ENCODE measurements at places on chromosomes 13 and 19. TPM values are rescaled to one million over a fixed set of nuclear protein-coding genes. Genes with fewer than 3 reads are reported as not detected.
A peak's percentile ranks its signal among the peaks of the same experiment; 100 is the strongest.

DNA sequence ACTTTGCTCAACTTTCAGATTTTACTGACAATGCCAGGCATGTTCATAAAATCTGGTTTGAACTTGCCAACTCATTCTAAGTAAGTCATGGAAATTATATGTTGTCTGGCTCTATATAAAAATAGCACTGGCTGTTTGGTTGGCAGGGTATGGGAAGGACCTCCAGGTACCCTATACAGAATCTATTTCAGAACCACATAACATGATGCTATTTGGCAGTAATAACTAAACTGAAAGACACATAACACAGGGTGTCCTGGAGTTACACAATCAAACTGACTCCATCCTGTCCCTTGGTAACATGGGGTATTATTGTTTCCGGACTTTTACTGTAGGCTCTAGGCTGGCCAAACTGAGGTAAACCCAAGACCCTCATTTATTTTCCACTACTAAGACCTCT, 248.8 kb downstream of the RGCC start:
- DNase-seq: no peak
- no peak overlapping the region for H3K4me3 ChIP-seq
- no peaks in the 10 kb centered on the region for H3K27me3 ChIP-seq
- H3K36me3 ChIP-seq: no peaks in the 10 kb centered on the region
- H3K27ac ChIP-seq: no peak overlapping the region

DNA sequence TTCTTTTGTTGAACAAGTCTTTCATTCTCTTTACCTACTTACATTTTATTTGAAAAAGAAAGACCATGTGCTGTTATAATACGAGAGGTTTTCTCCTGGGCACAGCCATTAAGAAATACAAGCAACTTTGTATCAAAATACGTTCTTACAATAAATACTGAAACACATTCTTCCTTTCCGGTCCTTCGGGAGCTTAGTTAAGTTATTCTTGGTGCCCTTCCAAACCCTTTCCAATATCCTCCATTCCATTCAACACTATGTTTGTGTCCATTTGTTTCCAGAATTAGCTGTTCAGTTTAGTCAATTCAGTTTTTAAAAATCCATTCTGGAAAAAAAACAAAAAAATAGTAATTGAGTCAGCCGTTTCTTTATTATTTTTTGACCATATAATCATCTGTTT, 746.8 kb upstream of the SLC10A2 start:
- H3K4me3 ChIP-seq: no peak overlapping the region
- DNase-seq: no peak
- H3K27me3 ChIP-seq: no peaks in the 10 kb centered on the region
- H3K27ac ChIP-seq: no peak overlapping the region

Gene FGF21
- total RNA-seq: not detected

Gene TICAM1
- total RNA-seq: 45.8 TPM

DNA sequence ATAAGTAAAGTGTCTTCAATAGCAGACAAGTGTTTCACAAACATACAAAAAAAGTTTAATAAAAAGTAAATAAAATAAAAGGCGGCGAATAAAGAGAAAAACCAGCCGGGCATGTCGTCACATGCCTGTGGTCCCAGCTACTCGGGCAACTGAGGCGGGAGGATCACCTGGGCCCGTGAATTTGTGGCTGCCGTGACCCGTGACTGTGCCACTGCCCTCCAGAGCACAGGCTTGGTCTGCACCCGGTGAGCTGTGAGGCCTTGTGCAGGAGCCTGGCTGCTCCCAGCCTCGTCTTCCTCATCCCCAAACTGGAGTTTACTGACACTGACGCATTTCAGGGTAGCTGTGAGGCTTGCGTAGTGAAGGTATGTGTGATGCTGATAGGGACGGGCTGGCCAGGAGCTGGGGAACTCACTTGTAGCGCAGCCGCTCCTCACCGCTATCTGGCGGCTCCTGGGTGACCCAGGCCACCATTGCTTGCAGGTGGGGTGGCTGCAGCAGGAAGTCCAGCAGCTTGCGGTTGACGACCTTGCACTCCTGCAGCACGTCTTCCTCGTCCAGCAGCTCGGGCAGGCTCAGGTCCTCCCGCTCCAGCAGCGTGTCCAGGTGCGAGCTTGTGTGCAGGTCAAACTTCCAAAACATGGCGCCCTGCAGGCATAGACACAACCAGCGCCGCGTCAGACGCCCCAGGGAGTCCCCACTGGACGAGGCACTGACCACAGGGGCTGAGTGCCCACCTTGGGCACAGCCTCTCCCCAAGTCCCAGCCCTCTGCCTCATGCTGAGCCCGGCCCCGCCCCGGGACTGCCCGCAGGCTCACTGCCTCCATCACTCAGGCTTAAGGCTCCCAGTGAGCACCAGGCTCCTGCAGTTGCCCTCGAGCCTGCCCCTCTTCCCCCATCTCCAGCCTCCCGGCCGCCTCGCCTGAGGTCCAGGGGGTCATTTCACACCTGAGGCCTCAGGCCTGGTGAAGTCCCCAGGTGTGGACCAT, 12.1 kb downstream of the PPP6R1 start:
- no peak overlapping the region for H3K27ac ChIP-seq
- DNase-seq: no peak
- no peaks in the 10 kb centered on the region for H3K4me1 ChIP-seq

Gene ELL
- 18.9 TPM for total RNA-seq

Gene VWA8
- total RNA-seq: 27.7 TPM

GRCh38 chr13:39935155-39935554, 279.7 kb downstream of the COG6 start:
- no peaks in the 10 kb centered on the region for H3K4me1 ChIP-seq
- H3K27me3 ChIP-seq: no peaks in the 10 kb centered on the region
- DNase-seq: no peak
- no peak overlapping the region for H3K4me3 ChIP-seq
- H3K27ac ChIP-seq: no peak overlapping the region
- no peaks in the 10 kb centered on the region for H3K36me3 ChIP-seq

GRCh38 chr19:41876847-41877832, at the start of gene CD79A:
CD79A (plus strand) TSS chr19:41877279; CDS start chr19:41877305, 26 bp downstream.
- no peaks in the 10 kb centered on the region for H3K27me3 ChIP-seq
- no peaks in the 10 kb centered on the region for H3K36me3 ChIP-seq
- no peak for DNase-seq

GRCh38 chr19:18590273-18591272, 2.0 kb downstream of the REX1BD start:
- no peaks in the 10 kb centered on the region for H3K36me3 ChIP-seq
- no peak overlapping the region for H3K27ac ChIP-seq
- H3K27me3 ChIP-seq: no peaks in the 10 kb centered on the region
- H3K4me1 ChIP-seq: no peaks in the 10 kb centered on the region
- DNase-seq: peak; percentile 60
- no peak overlapping the region for H3K4me3 ChIP-seq

Gene PPM1N
- total RNA-seq: 1.7 TPM

GRCh38 chr19:50932690-50933083, 20.2 kb downstream of the KLK5 start:
- H3K4me3 ChIP-seq: no peak overlapping the region
- no peaks in the 10 kb centered on the region for H3K4me1 ChIP-seq
- H3K27ac ChIP-seq: no peak overlapping the region
- no peak for DNase-seq
- H3K36me3 ChIP-seq: no peaks in the 10 kb centered on the region
- no peaks in the 10 kb centered on the region for H3K27me3 ChIP-seq

GRCh38 chr13:109700176-109700575, 86.2 kb downstream of the IRS2 start:
- no peak overlapping the region for H3K27ac ChIP-seq
- no peaks in the 10 kb centered on the region for H3K4me1 ChIP-seq
- peak; percentile 87 for DNase-seq

Gene ZNF154
- 1.7 TPM for total RNA-seq

DNA sequence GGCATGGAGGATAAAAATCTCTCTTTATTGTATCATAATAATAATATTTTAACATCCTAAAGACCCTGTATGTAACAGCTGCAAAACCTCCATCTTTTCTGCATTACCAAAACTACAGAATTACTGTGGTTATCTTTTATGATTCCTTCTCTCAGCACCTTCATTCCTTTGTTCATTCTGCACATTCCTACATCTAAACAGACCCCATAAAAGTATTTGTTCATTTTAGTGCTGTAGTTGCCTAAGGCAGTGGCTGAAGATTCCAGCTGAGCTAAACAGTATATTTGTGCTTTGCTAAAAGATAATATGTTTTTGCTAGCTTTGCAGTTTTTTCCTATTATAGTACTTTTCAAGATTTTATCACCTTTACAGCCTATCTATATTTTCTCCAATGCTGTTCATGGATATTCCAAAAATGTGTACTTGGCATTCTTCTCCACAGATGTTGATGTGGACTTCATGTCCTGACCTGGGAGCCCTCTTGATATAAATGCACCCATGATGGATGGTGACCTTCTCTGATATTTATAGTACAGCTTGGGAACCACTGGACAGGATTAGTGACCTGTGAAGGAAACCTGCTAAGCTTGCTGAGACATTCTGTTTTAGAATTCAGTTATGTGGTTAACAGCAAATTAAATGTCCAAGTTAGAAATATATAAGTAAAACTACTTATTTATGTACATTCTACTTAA, 2832.9 kb upstream of the PCDH20 start:
- no peaks in the 10 kb centered on the region for H3K27me3 ChIP-seq
- DNase-seq: no peak
- no peak overlapping the region for H3K27ac ChIP-seq

DNA sequence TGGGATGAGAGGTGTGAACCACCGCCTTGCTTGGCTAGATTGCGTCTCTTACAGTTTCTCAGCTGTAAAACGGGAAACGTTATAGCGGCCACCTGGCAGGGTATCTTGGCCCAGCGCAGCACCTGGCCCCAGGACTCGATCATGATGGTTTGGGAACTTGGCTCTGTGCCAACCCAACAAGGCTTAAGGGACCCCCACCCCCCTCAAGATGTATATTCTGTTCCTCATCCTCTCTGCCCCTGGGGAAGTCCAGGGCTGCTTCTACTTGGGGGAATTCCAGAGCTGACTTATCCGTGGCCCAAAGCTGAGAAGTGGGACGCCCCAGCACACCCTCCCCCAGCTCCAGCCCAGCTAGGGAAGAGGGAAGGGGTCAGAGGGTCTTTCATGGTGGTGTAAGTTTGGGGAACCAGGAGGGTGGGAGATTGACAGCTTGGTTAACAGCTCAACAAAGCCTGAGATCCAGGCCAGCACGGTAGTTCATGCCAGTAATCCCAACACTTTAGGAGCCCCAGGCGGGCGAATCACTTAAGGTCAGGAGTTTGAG, 695 bp downstream of the ICAM1 start:
- peak; percentile 74 for DNase-seq
- peaks cover 6% of the 10 kb centered on the region for H3K4me1 ChIP-seq
- H3K4me3 ChIP-seq: peak overlapping the region; percentile 54
- H3K27me3 ChIP-seq: no peaks in the 10 kb centered on the region
- H3K27ac ChIP-seq: peak overlapping the region; percentile 88

- H3K27ac ChIP-seq: no peak overlapping the region
- H3K4me1 ChIP-seq: peaks cover 14% of the 10 kb centered on the region
- DNase-seq: no peak
- H3K4me3 ChIP-seq: no peak overlapping the region
These were observed 3.9 kb downstream of the MAP2K7 start for GRCh38 chr19:7907544-7907943.

Gene CYP4F3
- total RNA-seq: 164 TPM
